ENCODE measurements at places on chromosomes 1 and 21.

GRCh38 chr21:40164905-40165772, 297.9 kb downstream of the PCP4 start:
- no peak for DNase-seq

GRCh38 chr1:154955039-154955717, 721 bp downstream of the PBXIP1 start:
- DNase-seq: no peak

DNA sequence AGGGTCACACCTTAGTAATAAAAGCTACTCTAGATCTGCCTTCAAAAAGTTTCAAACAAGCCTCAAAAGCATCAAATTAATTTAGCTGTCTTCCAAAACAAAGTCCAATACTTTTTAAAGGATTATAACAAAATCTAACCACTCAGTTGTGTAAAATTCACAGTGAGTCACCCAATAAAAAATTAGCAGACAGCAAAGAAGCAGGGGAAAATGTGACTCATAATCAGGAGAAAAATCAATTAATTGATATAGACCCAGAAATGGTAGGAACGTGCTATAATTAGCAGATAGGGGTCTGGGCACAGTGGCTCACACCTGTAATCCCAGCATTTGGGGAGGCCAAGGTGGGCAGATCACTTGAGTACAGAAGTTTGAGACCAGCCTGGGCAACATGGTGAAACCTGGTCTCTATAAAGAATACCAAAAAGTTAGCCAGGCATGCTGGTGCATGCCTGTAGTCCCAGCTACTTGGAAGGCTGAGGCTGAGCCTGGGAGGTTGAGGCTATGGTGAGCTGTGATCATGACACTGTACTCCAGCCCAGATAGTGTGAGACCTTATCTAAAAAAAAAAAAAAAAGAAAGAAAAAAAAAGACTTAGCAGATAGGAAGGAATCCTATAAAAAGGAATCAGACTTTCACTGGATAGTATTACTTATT, 8.1 kb upstream of the MYOG start:
- no peak for DNase-seq

DNA sequence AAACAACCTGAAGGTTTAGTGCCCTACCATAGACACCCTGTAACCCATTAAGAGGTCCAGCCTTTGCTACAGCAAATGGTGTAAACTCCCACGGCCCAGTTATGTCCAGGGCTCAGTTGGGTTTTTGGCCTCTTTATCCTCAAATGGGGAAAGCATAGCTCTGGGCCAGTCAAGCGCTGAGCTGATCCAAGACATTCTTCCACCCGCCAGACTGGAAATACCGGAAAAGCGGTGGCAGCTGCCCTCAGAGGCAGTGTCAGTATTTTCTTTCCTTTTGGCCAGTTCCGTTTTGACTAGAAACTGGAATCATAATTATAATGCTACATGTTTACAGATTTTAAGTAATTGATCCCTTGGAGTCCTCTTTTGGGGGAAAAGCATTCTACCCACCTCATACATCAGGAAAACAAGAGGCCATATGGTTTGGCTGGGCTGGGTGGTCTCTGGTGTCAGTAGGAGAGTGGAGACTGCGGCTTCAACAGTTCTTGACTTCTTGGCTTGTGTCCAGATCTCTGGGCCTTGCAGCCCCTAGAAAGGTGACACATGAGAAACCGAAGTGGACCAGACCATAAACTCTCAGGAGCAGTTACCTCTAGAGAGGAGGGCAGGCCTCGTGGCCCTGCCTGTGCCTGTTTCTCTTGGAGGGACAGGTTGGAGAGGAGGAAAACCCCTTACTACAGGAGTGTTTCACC, 30.2 kb upstream of the CLDN14 start:
- DNase-seq: no peak

DNA sequence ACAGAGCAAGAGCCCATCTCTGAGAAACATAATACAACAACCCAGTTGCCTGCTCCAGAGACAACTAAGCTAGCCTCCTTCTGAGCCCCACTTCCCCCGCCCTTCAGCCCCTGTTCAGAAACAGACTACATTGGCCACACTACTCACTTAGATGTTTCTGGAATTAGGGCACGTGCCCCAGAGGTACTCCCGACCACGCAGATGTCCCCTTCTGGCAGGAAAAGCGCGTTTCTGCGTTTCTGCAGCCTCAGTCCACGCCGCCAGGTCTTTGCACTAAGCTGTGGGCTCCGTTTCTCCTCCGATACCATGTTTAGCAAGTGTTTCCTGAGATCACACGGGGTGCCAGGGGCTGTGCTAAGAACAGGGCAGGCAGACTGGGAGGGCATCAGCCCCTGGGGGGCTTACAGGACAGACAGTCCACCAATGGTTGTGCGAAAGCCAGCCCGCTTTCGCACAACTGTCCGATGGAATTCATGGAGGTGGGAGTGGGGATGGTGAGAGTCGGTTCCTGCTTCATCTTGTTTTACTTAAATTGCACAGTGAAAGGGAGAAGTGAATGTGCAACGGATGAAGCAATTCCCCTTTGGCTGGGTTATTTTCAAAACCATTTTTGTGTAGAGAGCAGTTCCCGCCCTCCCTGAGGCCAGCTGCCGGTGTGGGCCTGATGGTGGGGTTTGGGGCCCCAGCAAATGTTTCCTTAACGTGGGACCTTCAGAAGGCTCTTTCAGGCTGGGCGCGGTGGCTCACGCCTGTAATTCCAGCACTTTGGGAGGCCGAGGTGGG, 2.7 kb downstream of the PIK3CD start:
- DNase-seq: no peak

- no peak for DNase-seq
Observed at GRCh38 chr1:93904228-93904627, 5.0 kb downstream of the GCLM start.

- no peak for DNase-seq
Observed at GRCh38 chr1:223870617-223871574, 25.1 kb upstream of the TP53BP2 start.

DNA sequence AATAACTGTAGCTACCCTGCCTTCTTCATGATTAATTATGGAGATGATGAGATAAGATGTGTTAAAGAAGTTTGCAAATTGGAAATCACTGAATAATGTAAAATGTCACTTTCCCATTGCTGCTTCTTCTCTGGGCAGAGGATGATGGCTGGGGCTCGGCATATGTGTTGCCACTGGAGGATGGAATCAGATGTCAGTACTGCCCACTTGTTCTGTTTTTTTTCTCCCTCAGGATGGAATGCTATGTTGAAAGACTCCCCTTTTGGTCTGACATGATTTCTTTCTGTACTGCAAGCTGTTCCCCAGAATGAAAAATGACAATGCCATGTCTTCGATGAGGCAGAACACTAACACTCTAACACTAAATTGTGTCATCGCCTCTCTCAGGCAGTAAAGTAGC, 373.9 kb upstream of the SPAG17 start:
- DNase-seq: no peak

DNA sequence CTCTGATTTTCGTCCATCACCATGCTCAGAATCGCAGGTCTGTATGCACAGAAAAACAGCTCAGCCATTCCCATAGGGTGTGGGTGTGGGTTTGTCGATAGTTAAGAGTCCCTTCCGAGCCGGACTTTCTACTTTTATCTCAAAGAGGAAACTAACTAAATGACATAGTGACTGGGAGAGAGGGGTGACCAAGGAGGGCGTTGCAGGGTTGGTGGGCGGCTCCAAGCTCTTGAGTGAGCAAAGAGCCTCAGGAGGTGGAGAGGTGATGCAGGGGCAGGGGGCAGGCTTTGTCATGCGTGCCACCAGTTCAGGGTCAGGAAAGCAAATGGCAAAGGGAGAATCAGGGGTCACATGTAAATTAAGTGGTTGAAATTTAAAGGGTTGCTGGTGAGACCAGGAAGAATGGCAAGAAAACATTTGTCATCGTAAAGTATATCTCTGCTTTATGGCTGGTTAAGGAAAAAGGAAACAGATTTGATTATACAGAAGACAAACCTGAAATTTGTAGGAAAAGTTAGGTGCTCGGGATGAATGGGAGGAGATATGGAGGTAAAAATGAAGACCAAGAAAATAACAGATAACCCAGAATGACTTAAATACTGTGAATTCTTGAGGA, 249.0 kb downstream of the SETD4 start:
- DNase-seq: no peak

DNA sequence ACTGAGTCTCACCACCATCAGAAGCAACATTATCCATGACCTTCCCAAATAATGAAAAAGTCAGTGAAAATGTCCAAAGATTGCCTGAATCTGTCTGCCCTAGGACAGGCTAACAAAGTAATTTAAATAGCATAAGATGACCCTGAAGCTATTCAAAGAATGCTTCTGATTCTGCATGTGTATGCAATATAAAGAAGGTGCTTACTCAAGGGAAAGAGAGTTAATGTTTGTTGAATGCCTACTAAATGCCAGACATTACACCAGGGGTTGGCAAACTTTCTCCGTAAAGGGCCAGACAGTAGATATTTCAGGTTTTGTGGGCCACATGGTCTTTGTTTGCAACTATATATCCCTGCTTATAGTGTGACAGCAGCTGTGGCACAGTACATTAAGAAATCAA, 221.9 kb upstream of the DMRTA2 start:
- no peak for DNase-seq

DNA sequence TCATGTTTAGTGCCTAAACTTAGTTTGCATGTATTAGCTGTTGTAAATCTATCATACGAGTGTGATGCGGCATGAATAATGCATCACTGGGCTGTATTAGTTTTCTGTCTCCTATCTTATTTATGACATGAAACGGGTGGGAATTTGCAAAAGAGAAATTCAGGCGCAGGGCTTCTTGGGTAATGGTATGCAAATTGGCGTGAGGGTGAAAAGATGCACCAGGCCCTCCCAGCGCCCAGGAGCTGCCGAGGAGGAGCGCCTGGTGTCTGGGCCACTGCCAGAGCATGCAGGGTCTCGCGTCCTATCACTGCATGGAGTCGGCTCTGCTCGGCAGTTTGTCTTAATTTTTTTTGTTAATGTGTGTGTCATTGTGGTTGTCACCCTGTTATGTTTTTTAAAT, 82.9 kb upstream of the ACTL8 start:
- no peak for DNase-seq

DNA sequence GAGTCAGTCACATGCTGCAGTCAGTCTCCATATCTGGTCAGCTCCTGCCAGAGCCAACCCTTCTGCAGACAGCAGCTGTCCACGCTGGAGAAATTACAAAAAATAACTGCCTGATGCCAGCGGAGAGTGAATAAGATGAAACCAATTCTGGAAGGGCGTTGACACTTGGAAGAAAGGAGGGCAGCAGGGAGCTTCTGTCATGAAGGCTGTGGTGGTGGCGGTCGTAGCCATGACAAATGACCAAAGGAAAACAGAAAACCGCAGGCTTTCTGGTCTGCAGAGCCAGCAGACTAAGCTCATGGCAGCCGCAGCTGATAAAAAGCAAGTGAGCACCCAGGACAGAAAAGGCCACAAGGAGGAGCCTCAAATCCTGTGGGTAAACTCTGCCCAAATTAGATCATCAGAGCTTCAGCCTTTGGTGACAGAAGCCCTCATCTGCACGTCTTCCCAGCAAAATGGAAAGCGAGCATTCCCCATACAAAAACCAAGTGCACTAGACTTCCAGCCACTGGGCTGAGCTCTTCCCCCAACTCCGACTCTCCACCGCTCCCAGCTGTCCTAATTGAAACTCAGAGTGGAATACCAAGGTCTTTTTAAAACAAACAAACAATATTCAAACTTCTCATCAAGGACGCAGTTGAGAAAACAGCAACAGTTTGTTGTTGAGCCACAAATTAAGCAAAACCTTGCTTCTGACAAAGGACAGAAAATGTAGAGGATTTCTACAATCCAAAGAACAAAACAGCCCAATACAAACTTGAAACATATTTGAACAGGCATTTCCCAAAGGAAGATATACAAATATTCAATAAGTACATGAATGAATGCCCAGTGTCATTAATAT, 28.7 kb downstream of the RSPH1 start:
- DNase-seq: no peak
